ENCODE measurements at places on chromosomes 16 and 17. TPM values are rescaled to one million over a fixed set of nuclear protein-coding genes. Genes with fewer than 3 reads are reported as not detected.

SCN4A gene
- 0.17 TPM for total RNA-seq

GRCh38 chr16:22088642-22089041, 3.7 kb upstream of the VWA3A start:
- no peak for DNase-seq
- H3K27ac ChIP-seq: no peak overlapping the region
- no peaks in the 10 kb centered on the region for H3K27me3 ChIP-seq
- H3K4me1 ChIP-seq: peaks cover 4% of the 10 kb centered on the region

DNA sequence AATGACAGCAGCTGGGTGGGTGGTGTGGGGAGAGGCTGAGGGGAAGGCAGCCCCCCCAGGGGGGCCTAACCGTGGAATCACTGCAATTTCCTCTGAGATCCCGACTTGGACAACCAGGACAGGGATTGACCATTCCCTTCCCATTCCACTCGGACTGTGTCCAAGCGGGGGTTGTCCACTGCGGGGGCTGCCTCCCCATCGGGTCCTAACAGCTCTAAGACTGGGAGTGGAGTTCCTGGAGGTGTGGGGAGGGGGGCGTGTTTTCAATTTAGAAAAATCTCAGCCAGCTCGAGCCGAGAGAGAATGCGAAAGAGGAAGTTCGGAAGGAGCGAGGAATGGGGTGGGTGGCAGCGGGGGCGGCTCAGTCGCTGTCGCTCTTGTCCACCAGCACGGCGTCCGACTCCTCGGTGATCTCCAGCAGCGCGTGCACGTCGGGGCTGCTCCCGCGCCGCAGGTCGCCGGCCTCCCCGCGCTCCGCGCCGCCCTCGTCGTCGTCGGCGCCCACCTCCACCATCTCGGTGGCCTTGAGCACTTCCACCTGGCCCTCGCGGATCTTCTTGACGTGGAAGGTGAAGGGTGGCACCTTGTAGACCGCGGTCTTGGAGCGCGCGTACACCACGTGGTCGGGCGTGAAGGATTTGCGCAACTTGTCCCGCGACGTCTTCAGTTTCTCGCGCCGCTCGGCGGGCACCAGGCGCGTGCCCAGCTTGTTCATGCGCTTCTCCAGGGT, 16.2 kb upstream of the STAT3 start:
- H3K27me3 ChIP-seq: no peaks in the 10 kb centered on the region
- peaks cover 93% of the 10 kb centered on the region for H3K4me1 ChIP-seq
- H3K4me3 ChIP-seq: no peak overlapping the region
- H3K36me3 ChIP-seq: peaks cover 41% of the 10 kb centered on the region
- H3K27ac ChIP-seq: peak overlapping the region; percentile 100
- no peak for DNase-seq

- H3K36me3 ChIP-seq: no peaks in the 10 kb centered on the region
- no peak for DNase-seq
- H3K4me3 ChIP-seq: no peak overlapping the region
- no peaks in the 10 kb centered on the region for H3K4me1 ChIP-seq
- no peaks in the 10 kb centered on the region for H3K27me3 ChIP-seq
- no peak overlapping the region for H3K27ac ChIP-seq
Measured at GRCh38 chr17:57186226-57187019, 69.9 kb upstream of the MSI2 start.

DNA sequence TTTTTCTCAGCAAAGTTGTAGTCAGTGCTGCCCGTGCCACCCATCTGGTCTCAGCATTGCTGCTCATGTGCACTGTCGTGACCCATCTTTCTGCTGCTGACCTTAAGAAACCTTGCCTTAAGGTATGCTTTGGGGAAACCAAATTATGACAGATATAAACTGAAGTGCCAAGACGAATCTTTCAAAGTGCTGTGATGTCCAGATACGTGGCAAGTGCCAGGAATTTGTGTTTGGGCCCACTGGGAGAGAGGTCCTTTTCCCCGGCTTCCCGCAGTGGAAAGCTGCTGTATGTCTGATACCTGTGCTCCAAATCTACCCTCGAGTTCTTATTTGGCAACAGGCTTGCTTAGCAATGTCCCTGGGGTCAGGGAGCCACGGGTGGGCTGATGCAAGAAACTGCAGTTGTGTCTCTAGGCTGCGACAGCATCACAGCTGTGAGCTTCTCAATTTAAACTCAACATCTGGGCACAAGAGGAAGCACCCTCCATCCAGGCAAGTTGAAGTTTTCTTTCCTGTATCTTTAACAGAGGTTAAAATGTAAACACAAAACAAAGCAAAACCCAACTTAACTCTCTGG, 30.3 kb upstream of the TOX3 start:
- H3K27ac ChIP-seq: no peak overlapping the region
- no peaks in the 10 kb centered on the region for H3K27me3 ChIP-seq
- no peaks in the 10 kb centered on the region for H3K36me3 ChIP-seq
- H3K4me3 ChIP-seq: no peak overlapping the region
- H3K4me1 ChIP-seq: no peaks in the 10 kb centered on the region
